Suprapubic skin (tissue), 4 donors: ENCODE measurements at places on chromosomes 3 and 15. TPM values are rescaled to one million over a fixed set of nuclear protein-coding genes. Genes with fewer than 3 reads are reported as not detected.

The GPR15 gene
- total RNA-seq = not detected

The OR5K2 gene
- not detected for total RNA-seq

The LXN gene
- total RNA-seq = 7.4 TPM

The PRSS50 gene
- not detected for total RNA-seq

The KBTBD12 gene
- total RNA-seq = 0.72 TPM

The TRIM42 gene
- total RNA-seq = not detected

The PIGZ gene
- total RNA-seq = 11.0 TPM

The RGMA gene
- 16.6 TPM for total RNA-seq

The FBXO40 gene
- not detected for total RNA-seq

The TMEM266 gene
- total RNA-seq = 2.5 TPM

The SEMA3F gene
- total RNA-seq = 127 TPM

The RBMS3 gene
- total RNA-seq = 23.4 TPM

The USP19 gene
- total RNA-seq = 46.1 TPM

The HRG gene
- total RNA-seq = not detected

The PCSK6 gene
- 24.5 TPM for total RNA-seq

The C3orf22 gene
- not detected for total RNA-seq

The FRMD4B gene
- 61.0 TPM for total RNA-seq

The SPESP1 gene
- 4.1 TPM for total RNA-seq

The GATA2 gene
- 2.4 TPM for total RNA-seq

The IQCF5 gene
- not detected for total RNA-seq

The SAMD7 gene
- total RNA-seq = not detected

The OIP5 gene
- total RNA-seq = not detected

The CHP1 gene
- 164 TPM for total RNA-seq

The PIERCE2 gene
- total RNA-seq = 3.6 TPM

The CFAP20DC gene
- total RNA-seq = 0.73 TPM

The ZSCAN2 gene
- total RNA-seq = 2.5 TPM

The SLC28A1 gene
- not detected for total RNA-seq

The TMCO5A gene
- not detected for total RNA-seq

The ATP10A gene
- total RNA-seq = 5.0 TPM

The GOLGA8Q gene
- total RNA-seq = not detected

The SSUH2 gene
- total RNA-seq = not detected

The IGDCC3 gene
- not detected for total RNA-seq

The TIMMDC1 gene
- 46.4 TPM for total RNA-seq

The RLBP1 gene
- not detected for total RNA-seq

The TMEM87A gene
- total RNA-seq = 70.6 TPM

The CGNL1 gene
- 17.3 TPM for total RNA-seq

The NR1I2 gene
- total RNA-seq = not detected

The P2RY14 gene
- total RNA-seq = 3.5 TPM

The CYP1A2 gene
- not detected for total RNA-seq

The USF3 gene
- 34.6 TPM for total RNA-seq

The EAF2 gene
- total RNA-seq = 1.3 TPM

The LHFPL4 gene
- not detected for total RNA-seq

The ISL2 gene
- 0.76 TPM for total RNA-seq

The CD86 gene
- total RNA-seq = 12.2 TPM

The GP9 gene
- not detected for total RNA-seq

The IL12A gene
- 0.30 TPM for total RNA-seq

The SST gene
- not detected for total RNA-seq

The CIDEC gene
- total RNA-seq = 34.7 TPM

The LIPC gene
- total RNA-seq = 0.96 TPM

The DLL4 gene
- 1.9 TPM for total RNA-seq
